Fibroblast of skin of left biceps (primary cell): ENCODE measurements at places on chromosomes 5 and 9.
A peak's percentile ranks its signal among the peaks of the same experiment; 100 is the strongest.

- no peak for DNase-seq
These were observed 340.8 kb downstream of the HCN1 start for GRCh38 chr5:45355189-45355992.

- DNase-seq, result no peak
These were observed 311.9 kb upstream of the PANK3 start for GRCh38 chr5:168890816-168891812.

DNA sequence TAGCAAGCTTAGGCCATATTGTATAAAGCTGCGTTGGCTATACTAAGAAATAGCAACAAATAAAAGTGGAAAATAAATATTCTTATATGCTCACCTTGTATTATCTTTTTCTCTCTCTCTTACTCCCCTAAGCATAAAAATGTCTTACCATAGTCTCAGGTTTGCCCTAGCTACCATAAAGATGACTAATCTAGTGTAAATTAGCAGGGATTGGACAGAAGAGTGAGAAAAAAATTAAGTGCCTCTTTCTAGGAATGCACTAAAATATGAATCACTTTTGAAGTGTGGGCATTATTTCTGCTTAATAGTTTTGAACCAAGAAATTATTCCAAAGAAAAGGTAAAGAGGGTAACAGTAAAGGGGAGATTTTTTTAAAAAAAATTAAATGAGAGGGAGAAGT lies 201.3 kb downstream of the HINT1 start:
- no peak for DNase-seq

DNA sequence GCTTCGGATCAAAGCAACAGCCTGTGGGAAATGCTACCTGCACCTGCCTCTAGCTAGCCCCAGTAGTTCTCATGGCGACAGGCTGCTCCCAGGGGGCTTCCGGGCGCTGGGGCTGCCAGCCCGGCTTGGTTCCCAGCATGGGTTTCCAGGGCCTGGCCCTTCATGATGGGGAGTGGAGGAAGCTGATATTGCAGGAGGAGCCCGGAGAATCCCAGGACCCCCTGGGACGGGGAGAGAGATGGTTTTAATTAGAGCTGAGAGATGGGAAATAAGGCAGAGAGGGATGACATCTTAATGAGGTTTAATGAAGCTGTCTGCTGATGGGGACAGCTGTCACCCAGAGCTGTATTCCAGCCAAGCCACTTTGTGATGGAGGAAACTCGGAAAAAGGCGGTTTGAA lies 78.6 kb downstream of the CFAP77 start:
- DNase-seq, result no peak

DNA sequence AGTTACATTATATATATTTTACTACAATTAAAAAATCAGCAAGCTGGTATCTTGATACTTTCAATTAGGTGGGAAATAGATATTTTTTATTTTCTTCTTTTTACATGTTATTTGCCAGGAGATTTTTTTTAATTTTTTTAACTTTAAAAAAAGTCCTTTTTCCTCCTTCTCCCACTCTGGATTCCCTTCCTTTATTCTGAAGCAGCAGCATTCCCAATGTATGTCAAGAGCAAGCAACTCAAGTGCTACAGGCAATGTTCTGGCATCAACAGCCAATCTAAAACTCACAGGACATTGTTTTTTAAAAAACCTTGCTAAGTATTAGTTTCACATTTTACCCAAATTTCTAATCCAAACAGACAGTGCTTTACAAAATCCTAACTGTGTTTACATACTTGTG lies 41.4 kb downstream of the GOLPH3 start:
- DNase-seq, result no peak

DNA sequence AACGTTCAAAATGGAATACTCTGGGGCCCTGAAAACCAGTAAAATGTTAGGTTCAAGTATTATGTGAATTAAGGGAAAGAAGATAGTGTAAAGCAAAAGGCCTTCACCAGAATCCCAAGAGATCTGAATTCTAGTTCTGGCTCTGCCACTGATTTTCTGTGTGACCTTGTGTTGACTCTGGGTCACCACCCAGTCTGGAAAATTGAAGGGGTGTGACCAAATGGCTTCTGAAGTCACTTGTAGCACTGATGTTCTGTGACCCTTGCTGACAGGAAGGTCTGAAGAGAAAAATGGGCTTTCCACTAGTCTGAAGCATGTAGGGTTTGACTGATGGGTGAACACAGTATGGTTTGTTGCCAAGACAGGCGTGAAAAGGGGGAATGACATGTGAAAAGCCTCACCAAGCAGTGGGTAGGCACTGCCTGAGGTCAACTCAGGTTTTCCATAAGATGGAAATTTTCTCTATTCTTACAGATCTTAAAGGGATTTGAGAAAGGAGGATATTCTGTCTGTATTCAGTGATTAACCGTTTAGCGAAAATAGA lies 33.1 kb downstream of the ANP32B start:
- DNase-seq, result no peak

DNA sequence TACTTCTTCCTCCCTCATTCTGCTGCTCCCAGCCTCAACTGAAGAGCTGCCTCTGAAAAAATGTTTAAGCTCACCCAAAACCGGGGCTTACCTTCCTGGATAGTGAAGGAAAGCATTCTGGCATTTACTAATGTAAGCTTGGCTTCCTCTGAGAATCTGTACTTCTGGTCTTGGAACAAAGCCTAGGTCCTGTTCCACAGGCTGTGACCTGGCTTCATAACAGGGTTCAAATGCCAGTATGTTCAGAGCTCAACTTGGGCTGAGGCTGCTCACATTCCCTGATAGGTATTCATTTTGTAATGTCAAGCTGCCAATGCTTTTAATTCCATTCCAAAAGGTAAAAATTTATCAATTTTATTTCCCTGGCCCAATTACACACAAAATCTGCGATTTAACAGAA lies 411.7 kb upstream of the KCNN2 start:
- DNase-seq, result no peak

- no peak for DNase-seq
These were observed 10.3 kb downstream of the FXN start for GRCh38 chr9:69045821-69046220.

DNA sequence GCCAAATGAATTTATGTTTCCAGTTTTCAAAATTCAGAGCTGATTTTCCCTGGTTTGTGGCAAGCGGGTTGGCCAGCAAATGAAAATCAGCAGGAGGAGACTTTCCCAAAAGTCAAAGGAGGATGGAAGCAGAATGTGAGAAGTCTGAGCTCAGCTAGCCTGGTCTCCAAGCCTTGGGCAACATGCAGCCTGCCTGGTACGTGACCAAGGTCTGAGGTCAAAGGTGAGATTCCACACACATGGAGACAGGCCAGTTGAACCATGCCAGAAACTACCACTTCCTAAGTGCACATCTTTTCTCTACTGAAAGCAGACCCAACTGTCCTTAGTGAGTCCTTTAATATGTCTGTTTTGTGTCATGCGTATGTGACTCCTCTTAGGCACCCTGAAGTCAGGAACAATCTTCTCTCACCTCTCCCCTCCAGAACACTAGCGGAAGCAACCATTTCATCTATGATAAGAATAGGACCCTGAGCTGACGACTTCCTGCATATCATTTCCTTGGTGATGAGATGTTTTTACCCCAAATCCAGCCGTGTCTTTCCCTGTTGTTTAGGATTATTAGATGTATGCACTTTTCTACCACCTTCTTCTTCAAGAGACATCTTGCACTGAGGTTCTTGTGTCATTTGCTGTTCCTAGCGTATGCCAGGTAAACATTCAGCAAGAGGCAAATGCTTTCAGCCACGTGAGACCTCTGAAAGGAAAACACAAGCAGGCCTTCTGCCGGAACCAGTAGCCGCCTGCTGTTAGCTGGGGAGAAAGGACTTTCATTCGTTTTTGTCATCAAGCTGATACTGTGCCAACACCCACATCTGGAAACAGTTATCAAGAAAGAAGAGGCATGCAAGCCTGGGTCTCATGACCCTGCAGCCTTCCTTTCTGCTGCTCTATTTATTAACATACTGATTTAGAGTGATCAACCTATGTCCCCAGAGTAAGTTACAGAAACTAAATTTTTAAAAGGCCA lies 9.7 kb upstream of the TGFBI start:
- DNase-seq, result peak; percentile 98

- DNase-seq, result no peak
These were observed 67.6 kb upstream of the SLC12A2 start for GRCh38 chr5:128015978-128016377.

GRCh38 chr5:62115014-62115413 lies 191.0 kb upstream of the KIF2A start:
- DNase-seq, result no peak

GRCh38 chr9:75226403-75227139 lies 138.3 kb downstream of the OSTF1 start:
- DNase-seq, result no peak

GRCh38 chr9:8651846-8652215 lies 852.3 kb upstream of the DMAC1 start:
- DNase-seq, result no peak

DNA sequence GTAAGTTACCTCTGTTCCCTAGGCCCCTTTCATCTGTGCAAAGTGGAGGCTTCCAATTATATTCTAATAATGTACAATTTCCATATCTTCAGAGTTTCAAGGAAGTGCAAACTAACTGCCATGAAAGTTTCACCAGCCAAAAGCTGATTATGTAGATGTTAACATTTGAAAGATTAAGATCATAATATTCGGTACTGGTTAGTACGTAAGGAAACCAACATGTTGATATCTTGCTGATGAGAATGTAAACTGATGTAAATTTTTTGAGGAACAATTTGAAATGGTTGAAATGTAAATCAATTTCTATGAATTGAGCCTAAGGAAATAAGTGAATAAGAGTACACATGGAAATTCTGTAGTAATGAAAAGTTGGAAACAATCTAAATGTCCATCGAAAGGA lies 12.9 kb upstream of the KLF4 start:
- no peak for DNase-seq

- no peak for DNase-seq
These were observed 37.3 kb downstream of the SLIT3 start for GRCh38 chr5:169263591-169263990.

GRCh38 chr9:92669527-92669889 lies 423 bp downstream of the IPPK start:
- no peak for DNase-seq

GRCh38 chr5:38117784-38118479 lies 140.4 kb upstream of the EGFLAM start:
- no peak for DNase-seq

DNA sequence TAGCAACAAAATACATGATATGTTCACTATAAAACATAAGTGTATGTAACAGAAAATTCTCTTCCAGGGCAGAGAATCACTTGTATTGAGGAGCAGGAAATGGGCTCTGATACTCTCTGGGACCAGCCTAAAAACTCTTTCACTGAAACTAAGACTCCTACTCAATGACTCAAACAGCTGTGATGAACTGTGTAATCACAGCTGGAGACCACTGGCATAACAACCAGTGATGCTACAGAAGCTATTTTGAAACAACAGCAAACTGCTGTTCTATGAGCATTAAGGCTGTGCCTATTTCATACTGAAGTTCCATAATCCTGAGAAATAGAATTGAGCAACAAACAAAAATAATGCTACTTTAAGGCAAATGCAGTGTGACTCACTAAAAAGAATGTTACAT lies 594.0 kb downstream of the HINT1 start:
- DNase-seq, result no peak

DNA sequence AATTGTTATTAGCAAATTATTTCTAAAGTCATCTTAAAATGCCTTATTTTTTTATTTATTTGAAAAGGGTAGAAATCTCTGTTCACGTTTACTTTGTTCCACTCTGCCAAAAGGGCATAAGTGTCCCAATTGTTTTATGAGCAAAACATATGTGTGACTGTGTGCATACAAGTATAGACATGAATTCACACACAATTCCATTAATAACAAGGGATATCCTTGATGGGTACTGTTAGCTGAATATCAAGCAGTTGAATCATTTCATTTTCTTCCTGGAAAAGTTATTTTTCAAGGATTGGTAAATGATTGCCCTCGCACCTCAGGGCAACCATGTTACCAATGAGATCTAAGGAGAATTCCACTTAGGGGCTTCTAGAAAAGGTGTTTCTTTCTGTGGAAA lies 92.1 kb upstream of the TAF11L2 start:
- no peak for DNase-seq

- peak; percentile 57 for DNase-seq
These were observed 23.5 kb upstream of the ALDOB start for GRCh38 chr9:101458963-101459631.

DNA sequence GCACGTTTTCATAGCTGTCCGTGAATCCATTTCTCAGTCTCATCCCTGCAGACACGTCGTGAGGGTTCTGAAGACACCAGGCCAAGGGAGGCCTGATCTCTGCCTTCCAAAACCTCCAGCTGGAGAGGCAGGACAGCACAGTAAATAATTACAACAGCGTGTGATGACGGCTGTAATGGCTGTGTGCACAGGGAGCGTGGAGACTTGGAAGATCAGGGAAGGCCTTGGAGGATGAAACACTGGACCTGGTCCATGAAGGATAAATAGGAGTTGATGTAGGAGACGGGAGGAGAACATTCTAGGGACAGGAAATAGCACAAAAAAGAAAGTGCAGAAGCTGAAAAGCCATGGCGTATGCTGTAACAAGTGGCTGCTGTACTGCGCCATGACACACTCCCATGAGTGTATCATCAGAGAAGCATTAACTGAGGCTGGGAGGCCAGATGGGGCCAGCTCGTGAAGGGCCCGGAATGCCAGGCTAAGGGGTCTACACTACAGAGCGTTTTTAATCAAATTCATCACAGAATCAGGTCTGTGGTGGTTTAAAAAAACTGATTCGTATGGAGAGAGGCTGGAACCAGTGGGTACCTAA lies 97.2 kb downstream of the CRB2 start:
- DNase-seq, result no peak

DNA sequence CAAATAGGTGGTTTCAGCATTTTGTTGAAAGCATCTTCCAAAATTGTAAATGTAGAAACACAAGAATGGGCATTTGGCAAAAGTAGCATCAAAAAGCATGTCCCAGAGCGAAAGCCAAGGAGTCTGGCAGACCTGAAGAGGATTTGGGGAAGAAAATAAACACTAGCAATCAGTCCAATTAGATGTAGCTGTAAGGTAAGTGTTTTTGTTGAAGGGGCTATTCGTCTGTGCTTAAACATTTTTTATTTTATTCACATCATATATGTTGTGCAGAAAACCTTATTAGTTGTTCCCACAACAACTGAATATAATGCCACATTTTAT lies 954.1 kb upstream of the COX7C start:
- no peak for DNase-seq

- DNase-seq, result no peak
These were observed 601 bp downstream of the FBXO38 start for GRCh38 chr5:148384380-148384737.

GRCh38 chr5:92979716-92980115 lies 601.3 kb downstream of the NR2F1-AS1 start:
- DNase-seq, result no peak

GRCh38 chr9:126642010-126642744 lies 28.4 kb downstream of the LMX1B start:
- DNase-seq, result no peak

GRCh38 chr5:57398413-57399093 lies 84.1 kb downstream of the ACTBL2 start:
- DNase-seq, result no peak
